Spinal cord (tissue), 10 donors: ENCODE measurements at places on chromosomes 13 and 19.

- no peaks in the 10 kb centered on the region for H3K36me3 ChIP-seq
- H3K27me3 ChIP-seq, result no peaks in the 10 kb centered on the region
- no peak overlapping the region for H3K4me3 ChIP-seq
- no peaks in the 10 kb centered on the region for H3K4me1 ChIP-seq
Measured at GRCh38 chr13:84500016-84500415, 617.7 kb upstream of the SLITRK1 start.

GRCh38 chr19:3625996-3626472 lies 556 bp downstream of the CACTIN start:
- no peak for DNase-seq
- H3K4me3 ChIP-seq, result peak overlapping the region; percentile 74
- no peaks in the 10 kb centered on the region for H3K27me3 ChIP-seq
- peaks cover 47% of the 10 kb centered on the region for H3K36me3 ChIP-seq
- peak overlapping the region; percentile 99 for H3K27ac ChIP-seq

GRCh38 chr13:36752673-36753072 lies 66.3 kb upstream of the RFXAP start:
- no peaks in the 10 kb centered on the region for H3K36me3 ChIP-seq
- no peaks in the 10 kb centered on the region for H3K27me3 ChIP-seq
- DNase-seq, result no peak

GRCh38 chr13:29943686-29944085 lies 93.3 kb upstream of the UBL3 start:
- H3K4me3 ChIP-seq, result no peak overlapping the region
- H3K27me3 ChIP-seq, result no peaks in the 10 kb centered on the region
- peaks cover 3% of the 10 kb centered on the region for H3K4me1 ChIP-seq
- H3K27ac ChIP-seq, result no peak overlapping the region
- H3K36me3 ChIP-seq, result no peaks in the 10 kb centered on the region

- DNase-seq, result no peak
- no peak overlapping the region for H3K27ac ChIP-seq
- H3K4me1 ChIP-seq, result no peaks in the 10 kb centered on the region
- H3K4me3 ChIP-seq, result no peak overlapping the region
- no peaks in the 10 kb centered on the region for H3K36me3 ChIP-seq
Measured at GRCh38 chr13:41763782-41764181, 197.1 kb downstream of the VWA8 start.

- no peak overlapping the region for H3K4me3 ChIP-seq
- DNase-seq, result peak; percentile 29
- H3K27ac ChIP-seq, result no peak overlapping the region
- peaks cover 18% of the 10 kb centered on the region for H3K27me3 ChIP-seq
Measured at GRCh38 chr13:112443995-112444311, 67.8 kb downstream of the SPACA7 start.

GRCh38 chr19:18344582-18344950 lies 4.2 kb downstream of the PGPEP1 start:
- no peak overlapping the region for H3K27ac ChIP-seq
- no peak for DNase-seq
- H3K36me3 ChIP-seq, result peaks cover 14% of the 10 kb centered on the region
- H3K27me3 ChIP-seq, result no peaks in the 10 kb centered on the region
- H3K4me1 ChIP-seq, result peaks cover 39% of the 10 kb centered on the region

DNA sequence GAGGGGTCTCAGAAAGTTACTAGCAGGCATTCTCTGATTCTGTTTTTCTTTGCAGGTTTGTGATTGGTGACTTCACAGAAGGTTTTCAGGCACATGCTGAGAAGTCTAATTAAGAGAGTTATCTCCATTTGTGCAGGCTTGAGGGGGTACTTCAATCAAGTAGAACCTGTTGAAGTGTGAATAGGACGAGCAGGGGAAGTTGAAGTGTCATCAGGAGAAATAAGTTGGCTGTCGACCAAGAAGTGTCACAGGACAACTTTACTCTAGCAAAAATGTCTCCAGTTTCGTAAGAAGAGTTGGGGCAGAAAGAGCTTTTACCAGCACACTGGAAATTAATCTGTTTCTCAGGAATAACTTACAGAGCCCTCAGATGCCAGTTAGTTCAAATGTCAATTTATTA lies 576.5 kb upstream of the SLITRK5 start:
- no peak overlapping the region for H3K27ac ChIP-seq
- no peak overlapping the region for H3K4me3 ChIP-seq
- no peaks in the 10 kb centered on the region for H3K27me3 ChIP-seq
- no peak for DNase-seq

GRCh38 chr19:39160523-39160861 lies 34.9 kb downstream of the PAK4 start:
- peaks cover 52% of the 10 kb centered on the region for H3K4me1 ChIP-seq
- peaks cover 58% of the 10 kb centered on the region for H3K36me3 ChIP-seq
- no peak for DNase-seq

- H3K4me1 ChIP-seq, result no peaks in the 10 kb centered on the region
- no peak overlapping the region for H3K27ac ChIP-seq
- H3K36me3 ChIP-seq, result no peaks in the 10 kb centered on the region
- no peak for DNase-seq
- H3K27me3 ChIP-seq, result no peaks in the 10 kb centered on the region
Measured at GRCh38 chr19:6126335-6126974, 9.0 kb upstream of the ACSBG2 start.

GRCh38 chr13:97798836-97799235 lies 154.6 kb upstream of the IPO5 start:
- H3K27ac ChIP-seq, result no peak overlapping the region
- no peaks in the 10 kb centered on the region for H3K27me3 ChIP-seq
- no peaks in the 10 kb centered on the region for H3K4me1 ChIP-seq
- H3K36me3 ChIP-seq, result no peaks in the 10 kb centered on the region
- peak; percentile 71 for DNase-seq

- no peak overlapping the region for H3K4me3 ChIP-seq
- H3K27me3 ChIP-seq, result no peaks in the 10 kb centered on the region
- H3K36me3 ChIP-seq, result no peaks in the 10 kb centered on the region
- H3K27ac ChIP-seq, result no peak overlapping the region
Measured at GRCh38 chr13:34757441-34757840, 184.6 kb upstream of the NBEA start.

DNA sequence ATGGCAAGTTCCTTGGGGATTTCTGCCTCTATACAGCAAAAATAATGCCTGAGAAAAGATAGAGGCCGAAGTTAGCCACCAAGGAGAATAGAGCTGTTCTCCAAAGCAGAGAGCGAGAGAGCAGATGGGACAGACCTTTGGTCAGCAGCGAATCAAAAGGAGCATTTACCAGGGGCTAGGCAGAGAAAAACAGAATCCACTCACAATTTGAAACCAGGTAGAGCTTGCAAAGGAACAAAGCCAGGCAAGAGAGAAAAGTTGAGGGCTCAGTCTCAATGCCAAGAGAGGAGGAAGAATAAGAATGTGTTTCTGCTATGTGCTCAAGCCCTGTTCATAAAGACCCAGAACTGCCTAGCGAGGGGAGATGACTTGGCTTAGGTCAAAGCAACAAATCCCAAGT lies 112.8 kb downstream of the DCT start:
- no peak overlapping the region for H3K27ac ChIP-seq
- H3K4me3 ChIP-seq, result no peak overlapping the region
- no peak for DNase-seq
- H3K4me1 ChIP-seq, result no peaks in the 10 kb centered on the region
- no peaks in the 10 kb centered on the region for H3K27me3 ChIP-seq

DNA sequence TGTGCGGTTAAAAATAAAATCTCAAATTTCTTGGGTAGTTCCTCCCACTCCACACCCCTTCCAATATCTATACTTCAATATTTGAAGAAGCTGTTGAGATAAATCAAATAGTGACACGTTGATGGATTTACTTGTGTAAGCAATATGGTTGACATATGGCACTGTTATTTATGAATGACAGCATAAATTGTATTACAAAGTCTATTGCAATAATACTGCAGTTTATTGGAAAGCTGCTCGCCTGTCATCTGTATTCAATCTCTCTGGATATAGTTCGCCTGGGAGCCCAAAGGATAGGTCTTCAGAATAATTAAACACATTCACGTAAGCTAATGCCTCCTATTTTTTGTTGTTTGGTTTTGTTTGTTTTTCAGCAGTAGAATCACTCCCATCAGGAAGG lies 5.0 kb upstream of the ZIC5 start:
- H3K4me1 ChIP-seq, result peaks cover 35% of the 10 kb centered on the region
- peak; percentile 18 for DNase-seq
- peak overlapping the region; percentile 74 for H3K27ac ChIP-seq
- H3K4me3 ChIP-seq, result no peak overlapping the region

GRCh38 chr13:29530901-29531300 lies 64.6 kb downstream of the SLC7A1 start:
- H3K27me3 ChIP-seq, result no peaks in the 10 kb centered on the region
- peaks cover 17% of the 10 kb centered on the region for H3K4me1 ChIP-seq
- H3K27ac ChIP-seq, result no peak overlapping the region
- DNase-seq, result no peak
- no peak overlapping the region for H3K4me3 ChIP-seq
- peaks cover 43% of the 10 kb centered on the region for H3K36me3 ChIP-seq

DNA sequence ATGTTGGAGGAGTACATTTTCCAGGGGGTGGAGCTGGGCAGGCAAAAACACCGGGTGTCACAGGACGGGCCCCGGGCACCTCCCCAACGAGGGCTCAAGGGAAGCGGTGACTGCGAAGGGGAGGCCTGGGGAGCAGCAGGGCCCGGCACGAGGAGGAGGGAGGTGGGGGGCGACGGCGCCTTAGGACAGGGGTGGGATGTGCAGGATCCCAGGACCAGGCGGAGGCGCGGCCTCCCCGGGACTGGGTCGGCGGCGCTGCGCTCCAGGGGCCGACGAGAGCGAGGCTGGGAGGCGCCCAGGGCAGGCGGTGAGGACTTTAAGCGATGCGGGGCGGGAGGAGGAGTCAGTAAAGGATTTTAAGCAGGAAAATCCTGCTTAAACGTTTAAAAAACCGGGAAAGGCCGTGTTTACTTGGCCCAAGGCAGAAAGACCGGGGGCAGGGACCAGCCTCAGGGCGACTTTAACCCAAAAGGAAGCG lies 427 bp downstream of the ZNF160 start:
- DNase-seq, result no peak
- peak overlapping the region; percentile 84 for H3K27ac ChIP-seq
- peaks cover 18% of the 10 kb centered on the region for H3K4me1 ChIP-seq
- peaks cover 13% of the 10 kb centered on the region for H3K36me3 ChIP-seq
- no peaks in the 10 kb centered on the region for H3K27me3 ChIP-seq

DNA sequence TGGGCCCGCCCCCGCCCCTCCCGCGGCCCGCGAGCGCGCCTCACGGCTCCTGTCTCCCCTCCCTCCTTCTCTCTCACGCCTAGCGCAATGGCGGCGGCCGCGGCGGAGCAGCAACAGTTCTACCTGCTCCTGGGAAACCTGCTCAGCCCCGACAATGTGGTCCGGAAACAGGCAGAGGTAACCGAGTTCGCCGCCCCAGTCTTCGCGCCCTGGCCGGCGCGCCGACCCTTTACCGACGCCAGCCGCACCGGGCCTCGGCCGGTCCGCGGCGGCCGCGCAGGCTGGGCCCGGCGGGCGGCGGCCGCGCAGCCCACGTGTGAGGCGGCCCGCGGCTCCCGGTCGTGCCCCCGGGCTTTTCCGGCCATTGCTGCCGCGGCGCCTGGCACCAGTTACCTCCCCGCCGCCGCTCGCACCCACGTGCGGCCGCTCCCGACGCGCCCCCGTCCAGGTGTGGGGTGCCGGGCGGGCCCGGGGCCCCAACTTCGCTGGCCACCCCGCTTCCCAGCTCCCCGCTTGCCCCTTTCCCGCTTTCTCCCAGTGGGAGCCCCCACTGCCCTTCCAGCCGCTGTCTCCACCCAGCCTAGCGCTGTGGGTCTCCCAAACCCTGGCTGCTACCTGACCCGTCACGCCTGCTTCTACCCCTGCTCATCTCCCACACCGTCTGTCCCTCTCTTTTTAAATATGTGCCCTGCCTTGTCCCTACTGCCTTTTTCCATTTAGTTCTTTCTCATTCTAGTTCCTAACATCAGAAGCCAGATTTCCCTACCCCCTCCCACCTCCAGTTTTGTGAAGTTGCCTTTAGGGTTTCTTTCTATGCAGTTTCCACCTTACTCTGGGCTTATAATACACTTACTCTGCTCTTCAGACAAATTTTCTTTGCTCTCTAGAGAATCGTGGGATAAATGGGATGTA lies 23.4 kb downstream of the IPO5 start:
- peak overlapping the region; percentile 84 for H3K27ac ChIP-seq
- DNase-seq, result no peak
- H3K36me3 ChIP-seq, result no peaks in the 10 kb centered on the region
- H3K4me1 ChIP-seq, result peaks cover 4% of the 10 kb centered on the region
- peak overlapping the region; percentile 73 for H3K4me3 ChIP-seq

- no peaks in the 10 kb centered on the region for H3K4me1 ChIP-seq
- no peak overlapping the region for H3K27ac ChIP-seq
- no peak overlapping the region for H3K4me3 ChIP-seq
Measured at GRCh38 chr13:35630551-35631275, 154.2 kb upstream of the MAB21L1 start.

- no peaks in the 10 kb centered on the region for H3K27me3 ChIP-seq
- H3K4me1 ChIP-seq, result peaks cover 35% of the 10 kb centered on the region
- peak overlapping the region; percentile 71 for H3K4me3 ChIP-seq
Measured at GRCh38 chr19:46659151-46660007, 1.6 kb downstream of the DACT3 start.

GRCh38 chr13:59531571-59532091 lies 632.1 kb downstream of the DIAPH3 start:
- no peaks in the 10 kb centered on the region for H3K27me3 ChIP-seq
- no peaks in the 10 kb centered on the region for H3K36me3 ChIP-seq

DNA sequence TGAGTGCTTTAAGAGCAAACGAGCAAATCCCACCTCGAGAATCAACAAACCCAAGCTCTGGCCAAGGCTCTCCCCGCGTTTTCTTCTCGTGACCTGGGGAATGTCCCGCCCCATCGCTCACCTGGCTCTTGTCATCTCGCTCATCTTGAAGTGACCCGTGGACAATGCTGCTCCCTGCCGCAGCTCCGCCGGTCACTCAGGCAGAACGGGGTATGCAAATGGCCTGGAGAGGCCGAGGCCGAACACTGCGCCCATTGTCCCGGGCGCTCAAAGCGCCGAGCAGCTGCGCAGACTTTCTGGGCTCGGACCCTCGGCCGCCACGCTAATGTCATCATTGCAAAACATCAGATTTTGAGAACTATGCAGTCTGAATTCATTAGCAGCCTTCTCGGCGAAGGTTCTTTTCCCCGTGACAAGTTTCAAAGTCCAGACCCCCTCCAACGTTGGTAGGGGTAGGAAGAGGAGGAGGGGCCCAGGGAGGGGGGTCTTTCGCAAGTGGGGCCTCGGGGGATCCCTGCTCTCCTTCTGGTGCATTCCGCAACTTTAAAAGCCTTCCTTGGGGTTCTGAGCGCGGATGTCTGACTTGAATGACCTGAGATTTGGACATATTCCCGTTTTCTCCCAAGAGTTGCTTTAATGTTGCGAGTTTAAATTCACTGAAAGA lies 39.7 kb downstream of the SOX1 start:
- no peak overlapping the region for H3K4me3 ChIP-seq
- no peaks in the 10 kb centered on the region for H3K36me3 ChIP-seq
- no peak for DNase-seq
- H3K27ac ChIP-seq, result no peak overlapping the region

DNA sequence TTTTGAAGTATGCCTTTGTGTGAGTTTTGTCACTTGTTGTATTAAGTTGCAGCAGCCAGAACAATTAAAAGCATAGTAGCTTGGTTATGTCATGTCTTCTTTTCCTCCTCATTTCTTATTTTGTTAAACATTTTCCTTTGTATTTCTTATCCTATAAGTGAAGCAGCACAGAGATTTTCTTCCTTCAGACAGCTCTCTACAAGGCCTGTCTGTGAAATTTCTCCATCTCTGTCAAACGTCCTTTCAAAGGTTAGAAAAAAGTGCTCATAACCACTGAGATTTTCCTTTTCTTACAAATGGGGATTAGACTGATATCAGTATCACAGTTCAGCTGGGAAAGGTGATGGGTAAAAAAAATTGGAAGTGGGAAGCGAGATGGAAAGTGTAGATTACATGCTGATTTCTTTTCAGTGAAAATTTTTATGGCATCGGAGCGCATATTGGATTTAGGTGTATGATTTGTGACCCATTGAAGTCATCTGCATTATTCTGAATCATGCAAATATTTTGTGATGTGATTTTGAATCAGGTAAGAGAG lies 71.7 kb downstream of the GPC5 start:
- no peaks in the 10 kb centered on the region for H3K27me3 ChIP-seq
- no peaks in the 10 kb centered on the region for H3K36me3 ChIP-seq
- no peak overlapping the region for H3K4me3 ChIP-seq
- no peaks in the 10 kb centered on the region for H3K4me1 ChIP-seq
